Activated naive CD4-positive, alpha-beta T cell treated with Interleukin-2 at 50 U/mL for 16 hours (primary cell): ENCODE measurements at places on chromosomes 1 and 21.
A peak's percentile ranks its signal among the peaks of the same experiment; 100 is the strongest.

DNA sequence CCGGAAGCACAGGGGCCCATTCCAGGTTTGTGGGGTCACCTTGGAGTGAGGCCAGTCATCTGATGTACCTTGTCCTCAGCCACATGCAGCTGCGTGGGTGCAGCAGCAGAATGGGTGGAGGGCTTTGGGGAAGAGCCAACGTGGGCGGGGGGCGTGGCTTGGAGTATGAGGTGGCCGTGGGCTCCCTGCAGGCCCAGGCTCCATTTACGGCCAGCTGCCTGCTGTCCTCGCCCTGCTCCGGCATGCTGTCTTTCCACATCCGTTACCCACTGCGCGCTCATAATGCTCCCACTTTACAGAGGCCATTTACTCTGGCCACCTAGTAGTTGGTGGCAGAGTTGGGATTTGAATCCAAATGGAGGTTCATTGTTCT lies 27.8 kb upstream of the TINAGL1 start:
- no peak for DNase-seq

DNA sequence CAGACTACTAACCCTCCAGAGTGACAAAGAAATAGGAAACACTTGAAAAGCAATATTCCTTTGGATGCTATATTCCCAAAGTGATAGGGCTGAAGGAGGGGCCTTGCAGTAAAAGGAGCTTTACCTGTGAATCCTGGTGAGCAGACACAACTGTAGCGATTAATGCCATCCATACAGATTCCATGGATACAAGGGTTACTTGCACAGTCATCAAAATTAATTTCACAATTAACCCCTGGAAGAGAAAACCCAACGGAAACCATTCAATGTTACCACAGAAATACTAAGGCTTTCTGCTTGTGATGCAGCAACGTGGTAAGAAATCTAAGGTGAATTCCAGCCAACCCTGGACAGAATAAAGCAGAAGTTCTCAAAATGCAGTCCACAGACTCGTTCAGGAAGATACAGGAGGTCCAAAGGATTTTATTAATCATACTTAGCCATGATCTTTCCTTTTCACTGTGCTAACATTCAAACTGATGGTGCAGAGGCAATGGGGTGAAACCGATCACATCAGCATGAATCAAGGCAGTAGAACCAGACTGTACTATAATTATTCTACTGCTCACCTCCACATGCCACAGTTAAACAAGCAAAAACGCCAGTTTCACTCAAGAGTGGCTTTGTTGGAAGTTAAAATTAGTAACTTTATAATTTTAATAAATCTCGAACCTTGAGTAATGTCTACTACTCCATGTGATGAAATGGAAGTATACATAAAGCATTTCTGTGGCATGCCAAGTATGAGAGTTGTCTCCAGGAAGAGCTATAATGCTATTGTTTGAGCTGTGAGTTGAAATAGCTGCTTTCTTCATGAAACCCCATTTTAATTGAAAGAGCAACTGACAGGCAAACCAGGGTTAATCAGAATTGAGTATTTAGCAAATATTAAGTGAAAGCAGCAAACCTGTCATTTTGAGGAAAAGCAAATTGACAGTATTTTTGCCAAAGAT lies 63.2 kb upstream of the ADAM30 start:
- no peak for DNase-seq

DNA sequence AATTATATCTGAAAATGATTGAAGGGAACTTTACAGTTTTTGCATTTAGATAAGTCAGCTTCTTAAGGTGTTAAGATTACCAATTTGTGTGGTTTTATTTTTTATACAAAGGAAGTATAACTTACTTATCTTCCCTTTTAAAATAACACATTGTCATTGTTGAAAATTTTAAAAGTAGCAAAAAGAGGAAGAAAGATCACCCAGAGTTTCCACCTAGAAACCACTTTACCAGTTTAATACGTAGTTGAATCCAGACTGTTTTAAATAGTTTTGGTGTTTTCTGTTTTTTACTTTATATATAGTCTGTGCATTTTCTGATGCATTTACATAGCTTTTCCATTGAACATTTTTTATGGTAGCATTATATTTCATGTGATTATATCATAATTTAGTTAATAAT lies 6.1 kb downstream of the CCDC18 start:
- no peak for DNase-seq

DNA sequence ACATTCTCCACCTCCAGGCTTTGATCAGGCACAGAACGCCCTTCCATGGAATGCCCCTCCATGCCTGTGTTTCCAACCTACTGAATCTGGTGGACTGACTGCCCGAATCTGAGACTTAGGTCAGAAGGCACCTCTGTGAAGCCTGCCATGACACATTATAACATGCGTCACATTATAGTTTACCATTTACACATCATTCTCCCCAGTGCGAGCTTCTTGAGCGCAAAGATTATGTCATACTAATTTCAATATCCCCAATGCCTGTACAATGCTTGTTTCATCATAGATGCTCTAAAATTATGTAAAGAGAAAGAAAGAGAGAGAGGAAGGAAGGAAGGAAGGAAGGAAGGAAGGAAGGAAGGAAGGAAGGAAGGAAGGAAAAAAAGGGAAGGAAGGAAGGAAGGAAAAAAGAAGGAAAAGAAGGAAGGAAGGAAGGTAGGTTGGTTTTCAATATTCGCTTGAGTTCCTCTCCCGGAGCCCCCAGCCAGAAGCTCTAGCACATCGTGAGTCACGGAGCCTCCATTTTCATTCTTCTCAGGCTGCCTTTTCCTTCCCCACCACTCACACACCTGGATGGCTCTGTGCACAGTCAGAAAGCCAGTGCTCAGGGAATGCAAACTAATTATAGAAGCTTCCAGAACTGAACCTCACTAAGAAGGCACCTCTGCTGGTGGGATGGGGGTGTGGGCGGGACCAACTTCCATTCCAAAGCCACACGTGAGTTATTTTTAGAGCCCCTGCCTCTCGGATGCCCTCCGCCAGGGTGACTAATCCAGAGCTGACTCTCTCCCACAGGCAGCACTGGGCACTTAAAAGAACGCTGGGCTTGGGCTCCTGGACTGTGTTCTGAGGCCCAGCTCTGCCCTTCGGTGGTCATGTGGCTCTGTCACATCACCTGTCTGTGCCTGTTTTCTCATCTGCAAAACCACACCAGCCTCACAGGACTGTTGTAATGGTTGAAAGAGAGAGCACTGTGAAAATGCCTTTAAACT lies 27.4 kb downstream of the LAMB3 start:
- no peak for DNase-seq

GRCh38 chr21:31873696-31874599 lies 1.1 kb downstream of the HUNK start:
- peak; percentile 33 for DNase-seq

DNA sequence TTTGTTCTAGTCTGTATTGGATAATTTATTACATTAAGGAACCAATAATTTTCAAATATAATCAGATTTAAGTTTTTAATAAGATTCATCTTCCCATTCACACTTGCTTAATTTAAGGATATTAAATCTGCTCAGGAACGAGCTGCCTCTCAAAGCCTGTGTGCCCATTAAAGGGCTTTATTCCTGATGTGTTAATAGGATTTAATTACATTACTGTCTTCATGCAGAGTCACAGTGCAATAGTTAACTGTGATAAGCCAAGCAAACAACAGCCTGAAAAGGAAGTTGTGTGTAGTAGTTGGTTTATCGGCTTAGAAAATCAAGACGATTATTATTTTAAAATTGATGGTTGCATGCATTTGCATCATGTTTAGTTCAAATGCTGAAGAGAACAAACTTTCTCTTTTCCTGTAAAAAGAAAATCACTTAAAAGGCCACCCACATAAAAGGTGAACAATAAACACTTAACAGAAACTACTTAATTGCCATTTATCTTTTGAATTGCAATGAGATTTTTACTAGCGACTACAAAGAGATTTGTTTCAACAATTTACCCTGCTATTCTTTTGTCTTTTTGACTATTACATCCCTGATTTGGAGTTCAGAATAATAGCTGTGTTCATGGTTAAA lies 174.6 kb downstream of the RWDD3 start:
- no peak for DNase-seq

GRCh38 chr1:23421753-23422240 lies 2.8 kb downstream of the TCEA3 start:
- DNase-seq = no peak

- DNase-seq = no peak
Observed at GRCh38 chr21:23890652-23891051, 1716.6 kb downstream of the MRPL39 start.

DNA sequence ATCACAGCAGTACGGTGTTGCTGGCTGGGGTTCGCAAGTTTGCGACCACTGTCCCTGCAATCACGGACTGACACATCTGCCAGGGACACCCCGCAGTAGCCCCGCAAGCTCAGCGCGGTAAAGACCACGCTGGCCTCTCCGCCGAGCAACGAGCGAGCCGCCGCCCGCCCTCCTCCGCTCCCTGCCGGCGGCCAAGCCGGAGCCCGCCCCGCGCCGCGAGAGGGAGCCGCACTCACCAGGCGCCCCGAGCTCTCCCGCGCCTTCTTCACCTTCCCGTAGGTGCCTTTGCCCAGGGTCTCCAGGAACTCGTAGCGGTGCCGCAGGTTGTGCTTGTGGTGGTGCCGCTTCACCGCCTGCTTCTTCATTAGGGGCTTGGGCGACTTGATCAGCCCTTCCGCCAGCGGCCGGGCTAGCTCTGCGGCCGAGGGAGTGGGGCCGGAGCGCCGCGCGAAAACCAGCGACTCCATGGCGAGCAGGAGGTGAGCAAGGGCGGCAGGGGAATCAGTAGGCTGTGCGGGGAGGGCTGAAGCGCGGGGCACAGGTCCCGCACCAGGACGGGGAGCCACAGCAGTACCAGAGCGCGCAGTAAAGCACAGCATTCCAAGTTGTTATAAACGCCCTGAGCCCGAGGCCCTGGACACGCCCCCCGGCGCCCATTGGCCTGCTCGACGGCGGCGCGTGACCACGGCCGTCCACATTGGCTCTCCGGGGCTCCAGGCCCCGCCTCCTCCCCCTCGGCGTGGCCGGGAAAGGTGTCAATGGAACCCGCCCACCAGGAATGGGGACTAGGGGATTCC lies at the start of gene NUAK2:
NUAK2 (minus strand) TSS at position 584 of the 797 bp plus-strand sequence; CDS start at position 467, 117 bp downstream.
- peak; percentile 85 for DNase-seq

- no peak for DNase-seq
Observed at GRCh38 chr1:14583788-14584187, 14.7 kb upstream of the KAZN start.

GRCh38 chr1:204463125-204464060 lies 31.2 kb downstream of the PIK3C2B start:
- DNase-seq = no peak

DNA sequence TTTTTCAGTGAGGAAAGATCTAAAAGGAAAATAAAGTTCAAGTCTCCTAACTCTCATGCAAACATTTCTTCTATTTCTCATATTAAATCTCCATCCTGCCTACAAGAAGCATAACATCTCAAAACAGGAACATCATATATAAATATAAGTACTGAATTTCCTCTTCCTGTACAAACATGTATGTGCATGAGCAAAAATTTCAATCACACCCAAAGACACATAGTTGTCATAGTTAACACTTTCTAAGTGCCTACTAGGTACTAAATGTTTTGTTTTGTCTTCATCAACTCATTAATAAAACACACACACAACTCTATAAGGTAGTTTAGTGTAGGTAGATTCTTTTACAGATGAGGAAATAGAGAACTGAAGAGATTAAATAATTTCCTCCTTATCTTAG lies 237.1 kb upstream of the ADGRL2 start:
- no peak for DNase-seq

DNA sequence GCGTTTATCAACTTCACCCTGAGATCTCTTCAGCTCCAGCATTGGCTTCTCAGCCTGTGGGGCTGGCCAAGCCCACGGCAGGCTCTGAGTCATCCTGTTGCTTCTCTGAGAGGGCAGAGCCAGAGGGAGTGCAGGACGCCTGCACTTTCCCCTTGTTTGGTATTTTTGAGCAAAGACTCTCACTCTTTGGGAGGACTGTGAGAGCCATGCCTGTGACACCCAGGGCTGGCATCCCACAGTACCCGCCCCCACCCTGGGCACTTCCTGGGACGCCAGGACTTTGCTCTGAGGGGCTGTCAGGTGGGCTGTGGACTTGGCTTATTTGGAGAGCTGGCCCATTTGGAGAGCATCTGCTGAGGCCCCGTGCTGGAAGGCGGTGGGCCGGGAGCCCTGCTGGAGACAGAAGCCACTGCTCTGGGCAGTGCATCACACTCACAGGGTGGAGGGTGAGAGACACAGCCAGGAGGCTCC lies 37.4 kb downstream of the VANGL1 start:
- DNase-seq = no peak

- no peak for DNase-seq
Observed at GRCh38 chr21:32351428-32351827, 41.4 kb downstream of the URB1 start.

GRCh38 chr21:27565364-27565763 lies 598.5 kb upstream of the ADAMTS5 start:
- no peak for DNase-seq

- DNase-seq = no peak
Observed at GRCh38 chr1:12324423-12324822, 94.6 kb downstream of the VPS13D start.

DNA sequence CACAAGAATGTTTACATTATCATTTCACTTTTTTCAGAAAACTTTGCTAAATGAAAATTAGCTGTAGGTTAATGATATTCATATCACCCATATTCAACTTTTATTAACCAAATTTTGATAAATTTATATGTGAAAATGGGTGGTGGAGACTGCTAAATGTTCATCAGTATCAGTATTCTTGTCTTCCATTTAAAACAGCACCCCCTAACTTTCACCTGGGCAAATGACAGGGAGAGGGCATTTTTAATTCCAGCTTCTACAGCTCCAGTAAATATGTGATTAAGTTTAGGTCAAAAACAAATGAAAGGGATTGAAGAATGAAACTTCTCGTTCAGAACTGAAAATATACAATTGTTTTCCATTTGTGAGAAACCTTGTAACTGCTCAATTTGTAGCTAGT lies 722.2 kb downstream of the KCNT2 start:
- DNase-seq = no peak

GRCh38 chr1:3368711-3369445 lies 85.6 kb upstream of the ARHGEF16 start:
- no peak for DNase-seq

- DNase-seq = no peak
Observed at GRCh38 chr1:119954476-119955422, 58.4 kb upstream of the ADAM30 start.

- DNase-seq = no peak
Observed at GRCh38 chr1:190940951-190941350, 463.3 kb upstream of the BRINP3 start.

DNA sequence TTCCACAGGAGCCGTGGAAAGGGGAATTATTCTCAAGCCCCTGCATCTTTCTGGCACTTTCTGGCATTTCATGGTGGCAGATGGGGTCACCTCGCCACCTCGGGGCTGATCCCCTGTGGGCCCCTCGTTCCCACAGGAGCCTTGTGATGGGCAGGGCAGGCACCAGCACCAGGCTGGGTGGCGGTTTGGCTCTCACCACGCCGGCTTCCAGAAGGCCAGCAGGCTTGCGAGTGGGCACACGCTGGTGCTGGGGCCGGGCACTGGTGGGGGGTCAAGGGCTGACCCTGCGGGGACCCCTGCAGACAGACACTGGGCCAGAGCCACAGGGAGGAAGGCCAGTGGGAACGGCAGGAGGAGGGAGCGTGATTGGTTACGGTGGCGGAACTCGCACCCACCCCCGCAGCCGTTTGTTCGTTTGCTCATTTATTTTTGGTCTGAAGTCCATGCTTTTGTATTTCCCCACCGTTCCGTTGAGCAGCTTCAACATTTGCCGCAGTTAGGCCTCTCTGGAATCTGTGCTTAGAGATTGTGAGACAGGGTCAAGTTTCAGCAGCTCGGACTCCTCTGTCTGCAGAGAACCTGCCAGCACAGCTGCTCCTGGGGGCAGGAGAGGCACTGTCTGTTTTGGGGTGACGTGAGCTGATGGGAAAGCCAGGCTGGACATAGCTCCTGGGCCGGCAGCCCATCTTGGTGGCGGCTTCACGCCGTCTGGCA lies 5.3 kb downstream of the COL18A1 start:
- DNase-seq = no peak

GRCh38 chr1:13763991-13764390 lies 64.0 kb downstream of the PRDM2 start:
- DNase-seq = no peak
